Left renal cortex interstitium (tissue), 4 donors: ENCODE measurements at places on chromosomes 2 and 18. TPM values are rescaled to one million over a fixed set of nuclear protein-coding genes. Genes with fewer than 3 reads are reported as not detected.

DNA sequence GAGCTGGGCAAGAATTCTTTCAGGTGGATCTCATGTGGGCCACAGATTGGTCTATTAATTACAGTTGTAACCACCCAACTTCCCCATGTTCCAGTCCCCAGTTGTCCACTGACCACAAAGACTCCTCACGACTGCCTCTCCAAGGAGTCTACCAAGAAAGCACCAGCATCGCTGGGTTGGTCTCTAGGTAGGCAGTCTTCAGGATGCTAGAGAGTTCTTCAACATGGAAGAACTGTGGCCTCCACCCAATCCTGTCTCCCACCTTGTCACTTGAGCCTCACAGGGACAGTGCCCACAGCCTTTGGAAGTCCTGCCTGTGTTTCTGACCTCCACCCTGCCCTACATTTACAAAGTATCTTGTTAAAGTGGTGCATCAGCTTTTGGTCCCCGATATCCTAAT is 184.7 kb upstream of the FN1 start:
- no peak for DNase-seq

DNA sequence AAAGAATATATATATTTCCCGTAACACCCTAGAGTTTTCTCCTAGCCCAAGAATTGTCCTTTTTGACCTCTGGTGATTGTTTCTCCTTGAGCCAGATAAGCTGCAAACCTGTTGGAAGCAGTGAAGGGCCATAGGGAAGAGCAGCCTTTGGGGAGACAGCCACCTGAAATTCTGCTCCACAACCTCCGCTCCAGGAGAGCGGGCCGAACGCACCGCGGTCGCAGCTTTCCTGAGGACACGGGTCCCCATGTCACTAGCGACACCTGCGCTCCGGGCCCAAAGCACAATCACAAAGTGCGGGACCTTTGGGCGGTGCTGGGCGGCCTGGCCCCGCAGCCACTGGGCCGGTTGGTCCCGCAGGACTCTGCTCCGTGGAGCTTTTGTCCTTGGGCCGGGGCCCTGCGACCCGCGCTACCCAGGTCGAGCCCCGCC is 557 bp upstream of the DSG2 start:
- DNase-seq: peak; percentile 3

DNA sequence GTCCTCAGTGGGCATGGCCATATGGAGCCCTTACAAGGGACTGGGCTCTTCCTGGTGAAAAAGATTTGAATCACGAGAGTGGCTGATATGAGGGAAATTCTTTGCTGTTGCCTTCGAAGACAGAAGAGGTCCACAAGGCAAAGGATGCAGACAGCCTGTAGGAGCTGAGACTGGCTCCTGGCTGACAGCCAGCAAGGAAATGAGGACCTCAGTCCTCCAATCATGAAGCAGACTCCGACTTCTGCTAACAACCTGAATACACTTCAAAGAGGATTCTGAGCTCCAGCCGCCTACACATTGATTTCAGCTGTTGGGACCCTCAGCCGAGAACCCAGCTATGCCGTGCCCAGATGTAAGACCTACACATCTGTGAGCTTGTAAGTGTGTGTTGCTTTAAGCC is 3.0 kb upstream of the ST8SIA5 start:
- no peak for DNase-seq

The CNDP1 gene
- 1.2 TPM for polyA plus RNA-seq

GRCh38 chr2:207315131-207315530 is 149.4 kb upstream of the KLF7 start:
- no peak for DNase-seq

DNA sequence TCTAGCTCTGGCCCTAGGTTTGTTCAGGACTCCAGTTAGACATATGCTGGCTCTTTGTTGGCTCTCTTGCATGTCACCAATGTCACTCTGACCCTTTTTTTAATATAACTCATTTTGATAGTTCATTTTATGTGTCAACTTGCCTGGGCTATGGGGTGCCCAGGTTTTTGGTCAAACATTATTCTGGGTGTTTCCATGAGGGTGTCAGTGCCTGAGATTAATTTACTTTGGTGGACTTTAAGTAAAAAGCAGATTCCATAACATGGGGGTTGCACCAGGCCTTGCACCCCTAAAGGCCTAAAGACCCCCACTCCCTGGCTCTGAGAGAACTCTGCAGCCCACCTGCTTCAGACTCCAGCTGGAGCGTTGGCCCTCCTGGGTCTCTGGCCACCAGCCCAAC is 48.1 kb upstream of the SNTG2 start:
- no peak for DNase-seq

DNA sequence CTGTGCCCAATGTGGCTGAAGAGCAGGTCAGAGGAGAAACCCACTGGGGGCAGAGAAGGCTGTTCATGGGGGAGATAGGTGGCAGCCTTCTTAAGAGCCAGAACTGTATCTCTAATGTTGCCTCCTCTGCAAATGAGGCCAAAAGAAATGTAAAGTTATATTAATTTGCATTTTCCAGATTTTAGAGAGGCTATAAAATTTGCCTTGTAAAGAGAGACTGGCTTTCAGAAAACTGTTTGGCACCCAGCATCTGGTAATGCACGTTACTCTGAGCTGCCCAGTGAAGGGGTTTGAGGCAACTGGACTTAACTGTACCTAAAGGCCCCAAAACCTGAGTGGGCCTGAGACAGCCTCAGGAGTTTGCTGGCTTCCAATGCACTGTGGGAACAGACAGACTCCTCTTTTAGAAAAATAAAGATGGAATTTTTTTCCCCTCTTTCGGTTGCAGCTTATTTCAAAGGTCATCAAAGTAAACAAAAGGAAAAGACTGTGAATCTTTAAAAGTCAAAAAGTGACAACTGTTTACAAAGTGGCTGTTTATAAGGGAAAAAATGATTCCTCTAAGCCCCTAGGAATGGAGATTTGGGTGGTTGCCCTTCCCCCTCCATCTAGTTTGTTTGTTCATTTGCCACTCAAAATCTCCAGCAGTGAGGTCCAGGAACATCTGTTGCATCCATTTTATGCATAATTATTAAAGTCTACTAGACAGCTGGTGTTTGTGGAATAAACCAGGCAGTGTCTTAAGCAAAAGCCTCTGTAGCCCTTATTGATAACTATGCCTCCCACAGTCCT is 132.2 kb upstream of the ZFP36L2 start:
- no peak for DNase-seq

The RNASEH1 gene
- polyA plus RNA-seq: 21.3 TPM

DNA sequence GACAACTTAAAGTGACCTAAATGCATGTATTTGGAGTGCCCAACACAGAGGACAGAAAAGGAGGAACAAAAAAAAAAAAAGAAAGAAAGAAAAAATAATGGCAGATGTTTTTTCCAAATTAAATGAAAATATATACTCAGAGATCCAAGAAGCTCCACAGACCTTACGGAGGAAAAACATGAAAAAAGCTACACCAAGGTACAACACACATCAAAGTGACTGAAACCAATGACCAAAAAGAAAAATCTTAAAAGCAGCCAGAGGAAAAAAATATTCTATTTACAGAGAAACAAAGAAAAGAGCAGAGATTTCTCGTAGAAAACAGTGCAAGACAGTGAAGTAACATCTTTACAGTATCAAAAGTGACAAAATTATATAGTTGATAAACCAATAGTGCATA is 5.1 kb downstream of the FANCL start:
- DNase-seq: no peak

GRCh38 chr2:238061315-238062202 is 758 bp downstream of the SCLY start:
- peak; percentile 23 for DNase-seq

- no peak for DNase-seq
Observed at GRCh38 chr2:142052220-142052863, 78.5 kb downstream of the LRP1B start.

The NT5DC4 gene
- polyA plus RNA-seq: 0.20 TPM

DNA sequence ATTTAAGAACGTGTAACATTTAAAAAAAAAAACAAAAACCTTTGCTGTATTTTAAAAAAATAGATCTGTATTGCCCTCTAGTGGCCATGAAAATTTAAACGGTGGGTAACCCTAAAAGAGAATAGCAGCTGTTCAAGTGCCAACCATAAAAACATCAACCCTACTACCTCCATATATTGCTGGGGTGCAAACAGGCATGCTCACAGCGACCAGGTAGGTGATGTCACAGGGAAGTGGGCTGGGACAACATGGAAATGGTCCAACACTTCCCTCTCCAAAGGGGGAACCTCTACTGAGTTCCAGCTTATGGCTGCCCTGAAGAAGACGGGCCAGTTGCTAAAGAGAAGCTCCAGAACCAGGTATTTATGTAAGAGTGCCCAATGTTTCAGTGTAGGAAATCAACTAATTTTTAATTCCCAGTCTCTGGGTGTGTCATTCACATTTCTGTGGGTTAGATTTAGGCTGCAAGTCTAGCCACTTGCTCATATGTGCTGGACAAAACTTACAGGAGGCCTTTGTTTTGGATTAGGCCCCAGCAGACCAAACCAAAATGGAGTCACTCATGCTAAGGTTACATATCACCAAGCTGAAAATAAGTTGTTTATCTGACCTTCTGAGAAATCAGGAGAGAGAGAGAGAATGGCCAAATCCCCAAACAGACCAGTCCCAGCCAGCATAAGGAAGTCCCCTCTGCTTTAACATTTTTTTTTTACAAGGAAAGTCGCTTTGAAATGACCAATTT is 54.5 kb downstream of the SKA1 start:
- no peak for DNase-seq

The LRRC30 gene
- polyA plus RNA-seq: 1.2 TPM

The FOXI3 gene
- polyA plus RNA-seq: 0.17 TPM

DNA sequence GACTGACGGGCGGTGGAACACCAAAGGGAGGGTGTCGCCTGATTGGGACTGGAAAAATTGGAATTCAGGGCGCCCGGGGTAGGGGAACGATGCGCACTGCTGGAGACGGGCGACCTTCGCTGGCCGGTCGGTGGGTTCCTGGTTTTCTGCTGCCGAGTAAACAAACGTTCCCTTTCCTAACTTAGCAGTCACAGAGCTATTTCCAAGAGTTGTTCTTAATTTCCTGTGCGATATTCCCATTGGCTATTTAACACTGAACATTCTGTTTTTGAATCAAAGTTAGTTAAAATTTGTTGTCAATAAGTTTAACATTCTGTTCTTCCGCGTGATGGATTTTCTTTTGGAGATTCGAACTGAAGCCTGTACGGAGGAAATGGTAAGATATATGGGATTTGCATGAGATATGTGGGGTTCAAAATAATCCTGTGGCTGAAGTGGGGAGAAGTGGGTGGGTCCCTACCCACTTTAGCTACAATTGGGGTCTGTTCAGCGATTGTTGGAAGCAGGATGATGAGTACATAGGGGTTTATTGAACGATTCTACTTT is 862 bp downstream of the C18orf54 start:
- DNase-seq: peak; percentile 54

DNA sequence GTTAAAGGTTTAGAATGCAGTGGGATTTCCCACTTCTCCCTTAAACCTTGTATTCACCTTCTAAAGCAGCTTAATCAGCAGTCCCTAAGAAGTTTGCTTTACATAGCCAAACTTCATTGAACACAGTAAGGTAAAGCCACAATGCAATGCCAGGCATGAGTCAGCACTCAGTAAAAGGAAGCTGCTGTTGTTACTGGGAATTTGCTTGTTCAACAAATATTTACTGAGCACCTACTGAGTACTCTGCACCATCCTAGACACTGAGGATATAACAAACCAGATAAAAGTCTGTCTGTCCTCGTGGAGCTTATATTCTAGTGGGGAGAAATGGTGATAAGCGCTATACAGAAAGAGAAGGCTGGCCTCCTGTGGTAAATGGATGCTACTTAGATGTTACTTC is 162.7 kb downstream of the PKP4 start:
- DNase-seq: no peak

The ALPP gene
- not detected for polyA plus RNA-seq

DNA sequence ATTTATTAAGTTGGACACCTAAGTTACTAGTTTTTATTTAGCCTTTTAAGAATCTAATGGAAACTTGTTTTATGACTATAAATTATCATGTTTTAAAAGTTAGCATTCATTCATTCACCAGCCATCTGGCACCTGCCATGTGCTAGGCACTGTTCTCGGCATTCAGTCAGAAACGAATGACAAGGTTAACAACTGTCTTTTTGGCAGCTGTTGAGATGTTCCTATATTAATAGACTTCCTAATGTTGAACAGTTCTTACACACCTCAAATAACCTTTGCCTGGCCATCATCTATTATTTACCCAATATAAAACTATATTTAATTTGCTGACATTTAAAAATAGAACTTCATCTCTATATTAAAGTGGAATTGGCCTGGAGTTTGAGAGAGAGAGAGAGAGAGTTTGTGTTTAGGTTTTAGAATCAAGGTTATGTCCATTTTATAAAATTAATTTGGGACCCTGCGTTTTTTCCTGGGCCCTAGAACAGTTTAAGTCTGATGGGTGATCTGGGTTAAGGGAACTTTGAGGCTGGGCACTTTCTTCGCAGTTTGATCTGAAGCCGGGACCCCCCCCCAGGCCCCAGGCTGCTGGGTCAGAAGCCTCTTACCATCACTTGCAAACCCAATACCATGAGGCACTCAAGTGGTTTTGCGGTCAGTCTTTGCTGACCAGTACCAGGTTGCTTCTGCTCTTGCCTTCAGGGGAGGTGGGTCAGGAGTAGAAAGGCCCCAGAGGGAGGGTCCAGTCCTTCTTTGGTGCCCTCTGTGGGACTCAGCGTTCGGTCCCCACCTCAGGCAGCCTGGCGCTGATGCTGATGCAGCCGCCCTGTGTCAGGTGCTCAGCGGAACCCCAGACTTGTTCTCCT is 48.3 kb upstream of the ASB1 start:
- DNase-seq: no peak

DNA sequence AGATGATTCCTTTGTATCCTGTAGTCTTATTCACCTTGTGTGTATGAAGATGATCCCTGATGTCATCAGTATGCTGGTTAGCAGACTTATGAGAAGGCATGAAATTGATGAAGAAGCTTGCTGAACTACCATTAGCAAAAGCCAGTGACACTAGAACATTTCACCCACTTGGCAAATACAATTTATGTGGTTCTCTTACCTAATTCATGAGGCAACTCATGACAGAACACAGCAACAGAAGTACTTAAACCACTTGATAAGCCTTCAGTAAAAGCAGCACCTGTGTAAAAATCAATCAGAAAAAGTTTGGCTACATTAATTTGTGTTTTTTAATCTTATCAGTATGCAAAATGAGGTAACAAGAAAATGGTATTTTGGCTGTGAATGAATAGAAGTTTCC is 16.8 kb downstream of the SLC39A6 start:
- no peak for DNase-seq

DNA sequence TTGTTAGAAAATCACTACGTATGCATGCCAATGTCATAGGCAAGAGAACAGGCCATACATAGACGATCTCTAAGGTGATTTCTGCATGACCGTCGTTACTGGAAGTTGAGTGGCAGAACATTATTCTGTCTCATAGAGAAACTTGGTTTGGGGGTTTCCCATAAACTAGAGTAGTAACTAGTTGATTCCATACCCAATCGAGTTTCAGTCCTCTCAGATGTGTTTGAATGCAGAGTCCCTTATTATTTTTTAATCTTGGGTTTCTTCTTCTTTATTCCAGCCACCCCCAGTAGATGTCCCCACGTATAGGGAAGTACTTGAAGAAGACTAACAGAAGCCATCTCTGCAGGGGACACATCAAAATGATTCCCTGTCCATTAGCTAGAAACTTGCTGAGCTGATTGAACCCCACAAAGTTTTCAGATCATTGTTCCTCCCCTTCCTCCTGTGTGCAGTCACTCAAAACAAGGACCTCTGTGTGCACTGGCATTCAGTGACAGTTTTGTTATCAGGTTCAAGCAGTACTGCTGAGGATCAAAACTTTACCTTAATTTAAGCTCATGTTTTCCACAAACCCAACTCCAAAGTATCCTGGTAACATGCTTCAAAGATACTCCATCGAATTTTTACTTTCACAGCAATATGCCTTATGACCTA is 68.4 kb upstream of the CDCA7 start:
- no peak for DNase-seq

GRCh38 chr2:72026819-72027425 is 120.7 kb downstream of the CYP26B1 start:
- DNase-seq: no peak
